Muscle of arm (tissue), 14 donors: ENCODE measurements at places on chromosomes 2 and 18. TPM values are rescaled to one million over a fixed set of nuclear protein-coding genes. Genes with fewer than 3 reads are reported as not detected.

DNA sequence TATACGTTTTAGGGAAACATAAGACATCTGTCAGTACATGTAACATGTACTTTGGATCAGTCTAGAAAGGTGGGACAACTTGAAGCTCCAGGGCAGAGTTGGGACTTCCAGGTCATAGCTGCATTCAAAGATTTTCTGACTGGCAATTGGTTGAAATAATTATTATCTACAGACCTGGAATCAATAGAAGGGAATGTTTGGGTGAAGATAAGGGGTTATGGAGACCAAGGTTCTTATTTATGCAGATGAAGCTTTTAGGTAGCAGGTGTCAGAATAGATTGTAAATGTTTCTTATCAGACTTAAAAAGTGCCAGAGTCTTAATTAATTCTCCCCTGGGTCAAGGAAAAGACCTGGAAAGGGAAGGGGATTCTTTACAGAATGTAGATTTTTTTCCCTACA lies 19.8 kb downstream of the RPIA start:
- DNase-seq, result no peak

Gene NDUFAF7
- polyA plus RNA-seq, result 19.7 TPM

- no peak for DNase-seq
Measured at GRCh38 chr2:195647302-195647701, 9.7 kb upstream of the SLC39A10 start.

DNA sequence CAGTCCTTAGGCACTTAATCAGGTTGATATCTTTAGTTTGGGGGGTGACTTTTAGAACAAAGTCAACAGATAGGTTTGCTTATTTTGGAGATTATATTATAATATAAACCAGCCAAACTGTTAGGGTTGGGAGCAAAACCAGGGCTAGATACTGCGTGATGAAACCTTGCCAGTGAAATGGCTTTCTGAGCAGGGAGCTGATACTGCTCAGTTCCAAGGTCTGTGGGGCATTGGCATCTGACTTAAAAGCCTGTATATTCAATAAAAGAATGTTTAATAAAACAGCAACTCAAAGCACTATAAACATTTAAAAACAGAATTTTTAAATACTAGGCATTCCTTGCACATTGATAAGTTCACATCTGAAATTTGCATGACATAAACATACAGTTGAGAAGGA lies 19.3 kb downstream of the PTPRM start:
- DNase-seq, result no peak

- DNase-seq, result no peak
Measured at GRCh38 chr2:86520153-86520552, 43.1 kb downstream of the CHMP3 start.

GRCh38 chr18:58337686-58338085 lies 291.2 kb downstream of the ALPK2 start:
- DNase-seq, result no peak

- peak; percentile 69 for DNase-seq
Measured at GRCh38 chr2:186590759-186591505, 1.1 kb downstream of the ITGAV start.

Gene CD207
- polyA plus RNA-seq, result not detected

GRCh38 chr2:166900700-166901099 lies 12.4 kb downstream of the XIRP2 start:
- DNase-seq, result no peak

Gene DARS1
- 942 TPM for polyA plus RNA-seq

Gene TSPYL6
- polyA plus RNA-seq, result 0.12 TPM

DNA sequence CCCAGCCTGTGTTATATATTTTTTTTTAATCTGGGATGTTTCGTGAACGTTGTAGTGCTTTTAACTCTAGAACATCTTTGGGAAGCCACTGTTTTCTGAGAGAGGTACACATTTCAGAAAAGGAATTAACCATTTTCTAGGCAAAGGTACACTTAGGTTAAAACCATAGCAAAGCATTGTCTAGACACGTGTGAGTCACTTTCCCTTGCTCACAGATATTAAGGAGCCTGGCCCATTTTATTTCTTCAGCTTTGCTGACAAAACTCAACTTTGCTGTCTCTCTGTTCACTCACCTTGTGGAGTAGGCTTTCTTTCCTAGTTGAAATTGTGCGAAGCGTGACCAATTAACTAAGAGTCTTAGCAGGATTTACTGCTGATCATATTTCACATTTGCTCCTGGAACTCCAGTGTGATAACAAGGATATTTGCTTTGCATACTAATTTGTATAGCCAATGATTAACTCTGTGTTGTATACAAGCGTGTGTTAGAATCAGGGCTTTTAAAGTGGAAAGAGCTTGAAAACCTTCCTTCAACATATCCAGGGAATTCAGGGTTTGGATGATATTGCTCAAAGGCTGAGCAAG lies 215.0 kb upstream of the AGAP1 start:
- no peak for DNase-seq

Gene RESP18
- not detected for polyA plus RNA-seq

DNA sequence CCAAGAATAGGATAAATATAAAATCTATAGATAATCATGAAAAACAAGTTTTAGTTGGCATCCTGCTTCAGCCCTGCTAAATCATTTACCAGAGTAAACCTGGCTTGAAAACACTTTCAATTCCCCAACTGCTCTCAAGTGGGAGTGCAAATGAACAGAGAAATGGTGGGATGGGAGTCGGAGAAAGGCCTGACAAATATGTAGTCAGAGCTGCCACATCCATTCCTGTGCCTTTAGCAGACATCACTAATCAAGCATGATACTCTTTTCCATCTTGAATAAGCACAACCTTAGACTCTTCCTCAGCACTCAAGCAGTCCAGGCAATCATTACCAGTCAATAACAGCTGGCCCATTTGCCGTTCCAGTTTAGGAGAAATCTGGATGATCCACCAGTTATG lies 101.3 kb downstream of the ANKRD44 start:
- no peak for DNase-seq

GRCh38 chr2:54813584-54813983 lies 90.1 kb downstream of the EML6 start:
- DNase-seq, result no peak

Gene DSC2
- not detected for polyA plus RNA-seq
